ENCODE measurements at places on chromosomes 6 and 20. TPM values are rescaled to one million over a fixed set of nuclear protein-coding genes. Genes with fewer than 3 reads are reported as not detected.
A peak's percentile ranks its signal among the peaks of the same experiment; 100 is the strongest.

Gene SDC4
- 99.1 TPM for total RNA-seq

Gene FKBP1C
- not detected for total RNA-seq

Gene PDE7B
- 0.68 TPM for total RNA-seq

Gene OR2J3
- total RNA-seq, result not detected

Gene TRIM38
- 7.2 TPM for total RNA-seq

- peak; percentile 78 for ATAC-seq
Observed at GRCh38 chr20:16479666-16480065, 93.6 kb downstream of the KIF16B start.

DNA sequence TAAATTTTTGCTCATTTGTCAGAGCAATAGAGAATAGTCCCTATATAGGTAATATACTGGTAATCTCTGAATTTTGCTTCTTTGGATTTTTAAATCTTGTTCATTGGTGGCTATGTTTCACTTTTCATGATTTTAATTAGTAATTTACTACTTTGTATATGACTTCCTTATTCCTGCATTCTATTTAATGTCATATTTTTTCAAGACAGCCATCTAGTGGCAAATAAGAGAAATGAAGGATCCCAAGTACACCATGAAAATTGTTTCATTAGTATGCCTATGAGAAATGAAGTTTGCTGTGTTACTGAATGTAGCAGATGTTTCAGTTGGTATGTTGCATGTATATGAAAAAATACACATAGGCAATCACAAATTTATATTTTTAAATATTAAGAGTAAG lies 82.4 kb downstream of the ZNF292 start:
- ATAC-seq, result no peak

DNA sequence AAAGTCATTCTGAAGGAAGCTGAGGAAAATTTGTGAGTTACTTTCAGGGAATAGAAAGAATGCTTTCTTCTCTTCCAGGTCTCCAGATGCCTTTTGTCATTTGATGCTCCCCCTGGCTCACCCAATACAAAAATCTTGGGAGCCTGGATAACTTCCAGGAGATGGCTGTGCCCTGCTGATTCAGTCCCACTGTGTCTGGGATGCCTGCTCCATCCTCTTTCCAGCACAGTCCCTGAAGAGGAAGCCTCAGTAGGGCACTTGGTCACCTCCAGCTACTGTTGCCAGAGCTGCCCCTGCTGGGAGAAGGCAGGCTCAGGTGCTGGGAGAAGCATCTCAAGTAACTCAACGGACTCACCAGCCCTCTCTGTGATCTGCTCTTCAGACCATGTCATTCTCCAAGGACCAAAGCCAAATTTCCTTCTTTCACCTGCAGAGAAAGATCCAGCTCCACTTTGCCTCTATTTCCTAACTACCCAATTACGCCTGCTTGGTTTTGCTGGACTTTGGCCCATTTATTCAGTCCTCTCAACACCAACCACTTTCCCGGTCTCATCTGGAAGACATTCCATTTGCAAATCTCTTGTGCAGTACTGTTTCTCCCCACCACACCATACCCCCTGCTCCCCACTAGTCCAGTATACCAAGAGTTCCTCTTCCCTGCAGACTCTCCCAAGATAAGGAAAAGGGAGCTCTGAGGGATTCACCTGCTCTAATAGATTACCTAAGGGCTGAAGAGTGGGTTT lies 53.3 kb downstream of the SLC23A2 start:
- ATAC-seq, result no peak

GRCh38 chr6:146741609-146742008 lies 142.8 kb downstream of the ADGB start:
- no peak for ATAC-seq

DNA sequence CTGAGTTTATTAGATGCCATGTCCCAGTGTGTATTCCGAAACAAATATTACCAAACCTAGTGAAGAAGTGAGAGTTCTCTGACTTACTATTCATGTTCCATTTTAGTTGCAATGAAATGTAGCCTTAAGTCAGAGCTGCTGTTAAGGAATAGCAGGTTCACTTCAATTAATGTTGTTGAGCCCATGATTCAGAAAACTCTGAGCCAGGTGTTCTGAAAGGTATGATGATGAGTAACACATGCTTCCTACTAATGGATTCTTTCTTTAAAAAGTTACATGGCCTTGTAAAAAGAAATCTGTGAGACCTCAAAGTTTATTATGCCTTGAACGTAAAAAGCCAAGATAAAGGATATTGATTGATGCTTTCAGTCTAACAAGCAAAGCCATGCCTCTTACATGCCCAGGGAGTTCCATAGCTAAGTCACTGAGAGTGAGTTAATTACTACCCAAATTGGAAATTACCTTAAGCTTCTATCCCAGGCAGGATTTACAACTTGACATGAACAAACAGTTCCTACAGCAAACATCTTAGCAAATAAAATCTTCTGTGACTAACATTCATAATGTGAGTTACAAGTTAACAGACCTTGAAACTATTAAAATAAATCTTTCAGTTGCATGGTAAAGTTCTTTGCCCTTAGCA lies 122.9 kb downstream of the AKAP7 start:
- peak; percentile 44 for ATAC-seq

- ATAC-seq, result no peak
Observed at GRCh38 chr20:32637311-32637710, 36.4 kb downstream of the C20orf203 start.

DNA sequence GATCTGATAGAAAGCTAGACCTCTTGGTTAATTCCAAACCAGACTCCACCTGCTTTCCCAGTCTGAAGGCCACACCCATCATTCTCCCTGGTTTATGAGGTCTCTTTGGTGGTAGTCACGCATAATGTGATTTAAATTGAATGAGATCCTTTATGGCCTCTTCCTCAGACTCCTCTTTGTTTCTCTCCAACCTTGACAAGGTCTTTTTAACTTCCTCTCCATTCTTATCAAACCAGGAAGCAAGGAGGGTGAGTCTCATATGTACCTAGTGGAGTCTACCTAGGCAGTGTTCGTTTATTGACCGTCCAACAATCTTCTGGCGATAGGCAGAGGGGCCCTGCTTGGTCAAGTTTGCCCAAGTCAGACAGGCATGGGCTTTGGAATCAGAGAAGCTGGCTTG lies 184.2 kb upstream of the LAMP5 start:
- no peak for ATAC-seq
